Globus pallidus (tissue), 1 donor: ENCODE measurements at places on chromosomes 12 and 14.

DNA sequence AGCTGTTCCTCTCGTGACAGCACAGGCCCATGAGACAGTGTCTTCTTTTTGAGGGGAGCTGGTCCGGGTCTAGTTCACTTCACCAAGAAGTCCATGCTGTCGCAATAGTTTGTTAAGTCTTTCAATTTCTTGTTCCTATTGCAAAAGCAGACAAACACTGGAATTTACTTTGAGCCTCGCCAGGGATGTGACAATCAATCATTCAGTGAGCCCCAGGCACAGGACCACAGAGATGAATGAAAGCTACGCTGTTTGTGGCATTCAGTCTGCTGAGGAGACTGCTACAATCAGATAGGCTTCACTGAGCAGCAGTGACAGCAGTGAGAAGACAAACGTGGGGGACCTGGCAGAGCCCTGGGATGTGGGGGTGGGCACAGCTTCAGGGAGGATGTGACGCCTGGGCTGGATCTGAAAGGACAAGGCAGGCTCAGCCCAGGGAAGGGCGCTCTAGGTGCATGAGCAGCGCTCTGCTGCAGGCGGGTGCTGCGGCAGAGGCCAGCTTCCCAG lies 35.5 kb downstream of the TCTN1 start:
- DNase-seq = no peak

- DNase-seq = no peak
These were observed 1.1 kb upstream of the RFX4 start for GRCh38 chr12:106581543-106582248.

- DNase-seq = no peak
These were observed 13.6 kb downstream of the ITGA7 start for GRCh38 chr12:55694188-55694515.

GRCh38 chr12:23253191-23253590 lies 628.2 kb downstream of the ETNK1 start:
- no peak for DNase-seq

- DNase-seq = no peak
These were observed 1.8 kb downstream of the PITPNM2 start for GRCh38 chr12:123149088-123149487.

GRCh38 chr14:101602466-101602840 lies 41.2 kb downstream of the DIO3 start:
- no peak for DNase-seq

DNA sequence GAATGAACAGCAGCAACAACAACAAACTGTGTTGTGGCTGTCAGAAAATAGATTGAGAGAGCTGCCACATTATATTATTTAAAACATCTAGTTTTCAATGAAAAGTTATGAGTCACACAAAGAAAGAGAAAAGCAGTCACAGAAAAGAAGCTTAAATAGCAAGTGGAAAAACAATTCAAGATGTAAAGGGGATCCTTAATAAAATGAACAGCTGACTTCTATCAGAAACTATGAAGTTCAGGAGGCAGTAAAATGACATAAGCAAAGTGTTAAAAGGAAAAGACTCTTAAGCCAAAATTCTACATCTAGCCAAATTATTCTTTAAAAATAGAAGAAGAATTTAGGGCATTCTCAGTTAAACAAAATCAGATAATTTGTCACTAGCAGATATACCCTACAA lies 5.6 kb downstream of the CLEC14A start:
- no peak for DNase-seq
